Activated gamma-delta T cell (primary cell): ENCODE measurements at places on chromosomes 1 and 21.

DNA sequence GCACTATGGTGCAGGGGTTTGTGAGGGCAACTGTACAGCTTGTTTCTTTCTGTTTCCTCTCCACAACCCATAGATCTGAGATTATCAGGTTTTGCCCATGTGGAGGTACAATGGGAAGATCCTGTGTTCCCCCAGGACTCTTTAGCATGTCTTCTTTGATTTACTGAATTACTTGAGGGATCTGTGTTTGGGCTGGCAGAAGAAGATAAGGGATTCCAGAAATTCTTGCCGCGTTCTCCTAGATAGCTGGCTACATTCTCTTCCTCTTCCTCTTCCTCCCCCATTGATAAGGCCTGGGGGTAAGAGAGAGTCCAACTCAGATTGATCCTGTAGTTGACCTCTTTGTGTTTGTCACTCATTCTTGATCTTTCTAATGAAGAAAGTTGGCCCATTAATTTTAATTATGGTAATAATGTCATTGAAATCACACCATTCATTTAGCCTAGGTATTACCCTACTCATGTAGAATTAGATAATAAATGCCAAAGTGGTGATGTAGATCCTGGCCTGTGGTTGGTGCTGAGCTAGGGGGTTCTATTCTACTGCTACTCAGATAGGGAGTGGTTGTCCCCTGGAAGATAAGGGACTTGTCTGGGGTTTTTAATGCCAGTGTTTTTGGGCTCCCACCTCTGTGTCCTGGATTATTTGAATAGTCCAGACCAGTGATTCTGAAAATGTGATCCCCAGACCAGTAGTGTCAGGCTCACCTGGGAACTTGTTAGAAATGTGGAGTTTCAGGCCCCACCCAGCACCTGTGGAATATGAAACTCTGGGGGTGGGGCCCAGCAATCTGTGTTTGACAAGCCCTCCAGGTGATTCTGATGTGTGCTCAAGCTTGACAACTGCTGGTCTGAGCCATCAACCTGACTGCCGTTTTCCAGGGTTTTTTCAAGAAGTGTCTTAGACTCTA is 122.2 kb downstream of the NOS1AP start:
- DNase-seq: no peak

GRCh38 chr1:91091812-91092211 is 70.0 kb upstream of the ZNF644 start:
- no peak for DNase-seq

GRCh38 chr1:229119876-229120275 is 151.0 kb upstream of the RAB4A start:
- DNase-seq: no peak

DNA sequence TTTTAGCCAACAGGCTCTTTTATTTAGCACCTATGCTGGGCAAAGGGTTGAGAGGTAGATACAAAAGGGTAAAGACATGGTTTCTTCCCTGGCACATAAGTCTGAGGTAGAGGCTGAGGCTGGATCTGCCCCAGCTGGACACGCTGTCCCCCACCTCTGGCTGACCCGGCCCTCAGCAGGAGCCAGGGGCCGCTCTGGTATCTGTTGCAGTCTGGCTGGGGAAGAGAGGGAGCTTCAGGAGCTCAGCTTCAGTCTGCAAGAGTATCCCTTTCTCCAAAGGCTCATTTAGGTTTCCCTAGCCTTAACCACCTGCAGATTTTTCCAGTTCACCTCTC is 14.2 kb downstream of the BLACAT1 start:
- no peak for DNase-seq

GRCh38 chr1:221998186-221998612 is 256.3 kb upstream of the DUSP10 start:
- no peak for DNase-seq

- DNase-seq: no peak
Observed at GRCh38 chr1:182624577-182624976, 20.4 kb upstream of the RGS16 start.

GRCh38 chr1:172497230-172497629 is 35.7 kb upstream of the SUCO start:
- no peak for DNase-seq

GRCh38 chr1:25666460-25666859 is 49.9 kb downstream of the MAN1C1 start:
- no peak for DNase-seq

- DNase-seq: no peak
Observed at GRCh38 chr1:219507437-219507836, 105.5 kb downstream of the ZC3H11B start.

- DNase-seq: no peak
Observed at GRCh38 chr1:113244112-113244820, 146.0 kb upstream of the MAGI3 start.

DNA sequence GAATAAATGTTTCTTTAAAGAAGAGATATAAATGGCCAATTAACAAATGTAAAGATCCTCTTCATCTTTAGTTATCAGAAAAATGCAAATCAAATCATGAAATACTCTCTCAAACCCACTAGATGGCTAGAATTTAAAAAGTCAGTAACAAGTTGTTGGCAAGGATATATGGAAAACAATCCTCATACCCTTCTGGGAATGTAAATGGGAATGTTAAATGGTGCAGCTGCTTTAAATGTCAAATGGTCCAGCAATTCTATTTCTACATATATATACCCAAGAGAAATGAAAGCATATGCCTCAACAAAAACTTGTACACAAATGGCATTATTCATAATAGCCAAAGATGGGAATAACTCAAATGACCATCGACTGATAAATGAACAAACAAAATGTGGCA is 283.5 kb downstream of the RWDD3 start:
- DNase-seq: no peak

- DNase-seq: no peak
Observed at GRCh38 chr1:220905650-220906560, 26.7 kb downstream of the HLX start.

DNA sequence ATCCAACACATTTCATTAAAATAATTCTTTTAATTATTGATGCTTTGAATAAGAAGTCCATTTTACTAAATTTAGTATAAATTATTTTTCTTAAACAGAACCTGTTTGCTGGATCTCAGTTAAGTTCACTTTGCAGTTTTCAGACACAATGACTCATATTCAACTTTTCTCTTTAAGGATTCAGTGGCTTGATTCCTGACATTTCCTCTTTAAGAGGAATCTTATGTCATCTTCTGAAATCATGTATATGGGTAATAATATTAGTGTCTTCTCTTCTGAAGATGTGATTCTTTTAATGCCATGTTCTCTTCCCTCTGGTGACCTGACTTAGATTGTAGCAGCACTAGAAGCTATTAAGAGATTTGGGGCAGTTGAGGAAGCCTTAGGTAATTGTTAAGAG is 12.6 kb downstream of the CREG1 start:
- no peak for DNase-seq

DNA sequence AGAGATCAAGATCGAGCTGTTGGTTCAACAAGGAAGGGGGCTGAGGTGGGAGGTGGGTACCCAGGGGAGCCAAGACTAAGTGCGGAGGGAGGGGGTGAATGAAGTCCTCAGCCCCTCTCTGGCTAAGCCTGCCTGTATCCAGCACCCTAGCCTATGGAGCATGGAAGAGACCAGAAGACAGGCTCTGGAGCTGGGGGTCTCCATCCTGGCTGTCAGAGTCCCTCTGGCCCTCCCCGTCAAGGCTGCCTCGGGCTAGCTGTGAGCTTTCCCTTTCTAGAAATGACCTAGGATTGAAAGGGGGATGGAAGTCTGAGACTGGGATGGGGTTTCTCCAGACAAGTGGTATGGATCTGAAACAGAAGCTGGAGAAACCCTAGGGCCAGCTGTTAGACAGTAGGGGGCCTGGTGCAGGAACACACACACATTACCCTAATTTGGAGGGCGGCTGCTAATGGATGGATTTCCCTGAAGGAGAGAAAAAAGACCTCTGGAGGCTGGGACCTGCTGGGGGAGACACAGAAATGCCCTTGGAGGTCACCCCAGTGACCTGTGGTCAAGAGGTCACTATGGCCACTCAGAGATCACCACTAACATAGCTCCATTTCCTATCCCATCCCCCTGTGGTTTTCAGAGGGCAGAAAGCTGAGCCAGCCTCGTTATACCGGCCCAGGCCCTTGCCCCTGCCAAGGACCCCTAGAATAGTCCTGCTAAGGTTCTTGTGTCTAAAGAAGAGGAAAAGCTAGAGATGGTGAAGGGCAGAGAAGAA is 107.8 kb downstream of the TMEM53 start:
- no peak for DNase-seq

GRCh38 chr1:182628657-182629056 is 24.5 kb upstream of the RGS16 start:
- DNase-seq: no peak

- no peak for DNase-seq
Observed at GRCh38 chr1:23111600-23112535, 56.8 kb downstream of the LUZP1 start.

DNA sequence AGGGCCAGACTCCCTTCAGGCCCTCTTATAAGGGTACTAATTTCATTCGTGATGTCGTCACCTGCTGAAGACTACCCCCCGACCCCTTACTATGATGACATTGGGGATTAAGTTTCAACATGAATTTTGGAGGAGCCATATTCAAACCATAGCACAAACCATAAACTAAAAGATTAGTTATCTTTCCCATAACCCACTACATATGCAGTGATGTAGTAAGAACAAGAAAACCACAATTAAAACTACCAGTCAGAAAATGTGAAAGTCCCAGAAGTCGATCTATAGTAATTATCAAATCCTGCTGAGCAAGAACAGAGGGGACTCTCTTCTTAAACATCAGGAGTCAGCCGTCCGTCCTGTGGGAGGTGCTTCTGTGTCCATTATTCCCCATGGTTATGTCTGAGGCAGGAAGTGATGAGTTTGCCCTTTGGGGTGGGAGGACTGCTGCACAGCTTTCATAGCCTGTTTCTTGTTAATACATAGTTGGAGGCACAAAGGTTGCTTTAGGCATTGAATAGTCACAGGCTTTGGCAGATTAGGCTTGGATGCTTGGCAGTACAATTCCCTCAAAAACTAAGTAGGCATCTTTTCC is 35.9 kb upstream of the PTGFRN start:
- no peak for DNase-seq

GRCh38 chr1:183989078-183989577 is 48.4 kb downstream of the COLGALT2 start:
- no peak for DNase-seq

- no peak for DNase-seq
Observed at GRCh38 chr1:219744652-219745469, 132.0 kb upstream of the ZC3H11B start.

GRCh38 chr1:172489847-172490246 is 43.1 kb upstream of the SUCO start:
- no peak for DNase-seq
